Naive thymus-derived CD4-positive, alpha-beta T cell (primary cell): ENCODE measurements at places on chromosomes 6 and 20. TPM values are rescaled to one million over a fixed set of nuclear protein-coding genes. Genes with fewer than 3 reads are reported as not detected.

Gene PHACTR2
- 15.0 TPM for total RNA-seq

Gene HLA-DMA
- total RNA-seq, result 120 TPM

Gene ZNF831
- total RNA-seq, result 35.5 TPM

Gene LRFN2
- total RNA-seq, result 0.96 TPM

Gene RPRD1B
- total RNA-seq, result 45.8 TPM

Gene NRM
- total RNA-seq, result 2.3 TPM

Gene BFSP1
- 3.4 and 3.5 TPM in 2 replicates for total RNA-seq

Gene PRDM13
- total RNA-seq, result not detected

DNA sequence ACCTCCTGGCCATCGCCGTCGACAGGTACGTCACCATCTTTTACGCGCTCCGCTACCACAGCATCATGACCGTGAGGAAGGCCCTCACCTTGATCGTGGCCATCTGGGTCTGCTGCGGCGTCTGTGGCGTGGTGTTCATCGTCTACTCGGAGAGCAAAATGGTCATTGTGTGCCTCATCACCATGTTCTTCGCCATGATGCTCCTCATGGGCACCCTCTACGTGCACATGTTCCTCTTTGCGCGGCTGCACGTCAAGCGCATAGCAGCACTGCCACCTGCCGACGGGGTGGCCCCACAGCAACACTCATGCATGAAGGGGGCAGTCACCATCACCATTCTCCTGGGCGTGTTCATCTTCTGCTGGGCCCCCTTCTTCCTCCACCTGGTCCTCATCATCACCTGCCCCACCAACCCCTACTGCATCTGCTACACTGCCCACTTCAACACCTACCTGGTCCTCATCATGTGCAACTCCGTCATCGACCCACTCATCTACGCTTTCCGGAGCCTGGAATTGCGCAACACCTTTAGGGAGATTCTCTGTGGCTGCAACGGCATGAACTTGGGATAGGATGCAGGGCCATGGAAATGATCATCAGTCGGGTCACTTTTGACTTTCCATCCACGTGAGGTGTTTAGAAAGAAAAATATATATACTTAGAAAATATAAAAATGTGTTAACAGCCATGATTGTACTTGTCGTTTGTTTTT lies 868 bp downstream of the MC3R start:
- H3K27me3 ChIP-seq, result no peaks in the 10 kb centered on the region
- no peak overlapping the region for H3K4me3 ChIP-seq
- no peak for DNase-seq
- H3K36me3 ChIP-seq, result no peaks in the 10 kb centered on the region

DNA sequence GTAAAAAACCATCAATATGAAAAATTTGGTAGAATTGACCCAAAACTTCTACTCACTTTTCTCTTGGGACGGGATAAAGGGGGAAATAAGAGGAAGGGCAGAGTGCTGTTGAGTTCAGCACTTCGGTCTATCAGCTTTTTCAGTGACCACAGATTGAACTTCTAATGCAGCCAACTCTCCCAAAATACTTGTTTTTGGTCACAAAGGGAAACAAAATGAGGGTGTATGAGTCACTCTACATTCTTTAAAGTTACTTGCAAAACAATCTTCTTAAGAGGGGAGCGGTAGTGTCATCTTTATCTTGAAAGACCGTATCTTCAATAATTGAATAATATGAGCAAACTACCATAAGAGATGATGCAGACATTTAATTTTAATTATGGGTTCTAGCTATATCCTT lies 661.3 kb downstream of the CD109 start:
- H3K4me1 ChIP-seq, result no peaks in the 10 kb centered on the region
- DNase-seq, result no peak
- H3K4me3 ChIP-seq, result no peak overlapping the region
- H3K27me3 ChIP-seq, result no peaks in the 10 kb centered on the region

GRCh38 chr6:12543953-12544352 lies 172.6 kb upstream of the PHACTR1 start:
- DNase-seq, result no peak
- H3K27ac ChIP-seq, result no peak overlapping the region
- no peaks in the 10 kb centered on the region for H3K4me1 ChIP-seq

GRCh38 chr6:73233048-73233447 lies 7.8 kb upstream of the KHDC1L start:
- H3K27me3 ChIP-seq, result no peaks in the 10 kb centered on the region
- no peak for DNase-seq
- H3K27ac ChIP-seq, result no peak overlapping the region
- no peaks in the 10 kb centered on the region for H3K36me3 ChIP-seq

- H3K4me1 ChIP-seq, result no peaks in the 10 kb centered on the region
- no peaks in the 10 kb centered on the region for H3K36me3 ChIP-seq
- no peak overlapping the region for H3K4me3 ChIP-seq
These were observed 200.7 kb upstream of the ECI2 start for GRCh38 chr6:4336084-4336483.

DNA sequence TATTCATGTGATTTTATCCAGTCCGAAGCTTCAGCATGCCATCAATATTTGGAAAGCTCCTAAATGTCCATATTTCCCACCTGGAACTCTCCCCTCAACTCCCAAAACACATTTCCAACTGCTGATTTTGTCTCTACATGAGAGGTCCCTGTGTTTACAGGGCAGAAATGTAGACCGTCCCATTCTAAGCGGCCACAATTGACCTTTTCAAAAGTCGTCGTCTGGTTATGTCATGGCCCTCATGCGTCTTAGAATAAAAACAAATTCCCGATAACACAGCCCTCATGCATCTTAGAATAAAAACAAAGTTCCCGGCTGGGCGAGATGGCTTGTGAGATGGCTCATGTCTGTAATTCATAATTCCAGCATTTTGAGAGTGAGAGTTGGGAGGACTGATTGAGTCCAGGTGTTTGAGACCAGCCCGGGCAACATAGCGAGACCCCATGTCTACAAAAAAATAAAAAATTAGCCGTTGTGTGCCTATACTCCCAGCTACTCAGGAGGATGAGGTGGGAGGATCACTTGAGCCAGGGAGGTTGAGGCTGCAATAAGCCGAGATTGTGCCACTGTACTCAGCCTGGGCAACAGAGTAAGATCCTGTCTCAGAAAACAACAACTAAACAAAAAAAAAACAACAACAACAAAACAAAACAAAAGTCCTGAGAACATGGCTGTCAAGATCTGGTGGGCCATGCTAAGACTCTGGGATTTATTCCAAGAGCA lies 6.4 kb upstream of the ZNF217 start:
- no peaks in the 10 kb centered on the region for H3K27me3 ChIP-seq
- H3K4me3 ChIP-seq, result no peak overlapping the region
- H3K36me3 ChIP-seq, result no peaks in the 10 kb centered on the region
- peaks cover 10% of the 10 kb centered on the region for H3K4me1 ChIP-seq

GRCh38 chr20:62291251-62292066 lies 11.3 kb upstream of the ADRM1 start:
- H3K27ac ChIP-seq, result no peak overlapping the region
- no peaks in the 10 kb centered on the region for H3K27me3 ChIP-seq
- no peak overlapping the region for H3K4me3 ChIP-seq
- peaks cover 8% of the 10 kb centered on the region for H3K4me1 ChIP-seq
- DNase-seq, result no peak

DNA sequence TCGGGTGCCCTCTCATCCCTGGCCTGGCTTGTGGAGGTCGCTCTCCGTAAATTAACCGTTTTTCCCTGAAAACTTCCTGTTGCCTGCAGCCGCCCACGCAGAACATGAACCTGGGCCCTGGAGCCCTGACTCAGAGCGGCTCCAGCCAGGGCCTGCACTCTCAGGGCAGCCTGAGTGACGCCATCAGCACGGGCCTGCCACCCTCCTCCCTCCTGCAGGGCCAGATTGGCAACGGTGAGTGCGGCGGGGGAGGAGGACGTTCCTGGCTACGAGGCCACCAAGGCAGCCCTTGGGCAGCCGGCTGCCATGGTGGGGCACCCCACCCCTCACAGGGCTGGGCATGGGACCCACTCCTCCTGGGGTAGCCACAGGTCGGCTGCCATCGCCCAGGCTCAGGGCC lies 17.8 kb downstream of the SS18L1 start:
- DNase-seq, result no peak
- no peaks in the 10 kb centered on the region for H3K27me3 ChIP-seq
- H3K4me3 ChIP-seq, result no peak overlapping the region
- peaks cover 3% of the 10 kb centered on the region for H3K4me1 ChIP-seq
- H3K27ac ChIP-seq, result no peak overlapping the region
- H3K36me3 ChIP-seq, result no peaks in the 10 kb centered on the region

DNA sequence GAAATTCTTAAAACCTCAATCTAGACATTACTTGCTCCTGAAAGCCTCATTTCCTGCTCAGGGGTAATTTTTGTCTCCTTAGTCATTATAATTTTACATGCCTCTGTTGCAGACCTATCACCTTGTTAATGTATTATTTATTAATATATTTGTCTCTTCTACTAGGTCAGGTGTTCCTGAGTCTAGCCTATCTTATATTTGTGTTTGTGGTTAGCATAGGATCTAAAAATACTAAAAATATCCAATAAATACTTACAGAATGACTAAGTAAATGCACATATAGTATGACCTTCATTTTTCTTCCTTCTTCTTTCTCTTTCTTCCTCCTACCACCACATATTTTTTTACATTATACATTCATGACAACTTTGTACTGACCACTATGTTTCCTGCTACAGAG lies 268.9 kb upstream of the HS3ST5 start:
- H3K36me3 ChIP-seq, result no peaks in the 10 kb centered on the region
- H3K4me3 ChIP-seq, result no peak overlapping the region
- DNase-seq, result no peak

GRCh38 chr20:46826343-46826984 lies 68.2 kb upstream of the EYA2 start:
- no peaks in the 10 kb centered on the region for H3K36me3 ChIP-seq
- H3K27ac ChIP-seq, result no peak overlapping the region
- no peaks in the 10 kb centered on the region for H3K27me3 ChIP-seq
- DNase-seq, result no peak
- no peaks in the 10 kb centered on the region for H3K4me1 ChIP-seq
- H3K4me3 ChIP-seq, result no peak overlapping the region

GRCh38 chr20:33803921-33804337 lies 7.2 kb upstream of the CHMP4B start:
- no peaks in the 10 kb centered on the region for H3K27me3 ChIP-seq
- no peak for DNase-seq
- H3K4me3 ChIP-seq, result no peak overlapping the region
- no peaks in the 10 kb centered on the region for H3K36me3 ChIP-seq

GRCh38 chr6:165119231-165120020 lies 190.0 kb downstream of the C6orf118 start:
- no peak overlapping the region for H3K4me3 ChIP-seq
- no peaks in the 10 kb centered on the region for H3K36me3 ChIP-seq
- no peak for DNase-seq
- H3K27me3 ChIP-seq, result no peaks in the 10 kb centered on the region
- no peaks in the 10 kb centered on the region for H3K4me1 ChIP-seq

DNA sequence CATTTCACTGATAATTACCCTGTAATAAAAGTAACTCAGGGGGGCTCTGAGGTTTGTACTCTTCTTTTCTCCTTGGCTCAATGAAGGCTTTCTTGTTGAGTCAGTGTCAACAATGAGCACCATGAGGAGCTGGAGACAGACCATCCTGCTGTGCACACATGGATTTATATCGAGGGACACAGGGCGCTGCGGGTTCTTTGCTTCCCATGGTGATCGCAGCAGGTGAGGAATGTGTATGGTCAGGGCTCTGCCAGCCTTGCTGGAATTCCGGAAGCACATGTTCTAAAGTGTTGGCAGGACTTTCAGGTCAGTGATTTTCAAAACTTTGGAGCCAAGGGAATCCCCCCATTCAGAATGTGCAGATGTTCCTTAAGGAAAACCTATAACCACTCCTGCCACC lies 27.1 kb downstream of the SMOC2 start:
- DNase-seq, result no peak
- H3K4me1 ChIP-seq, result no peaks in the 10 kb centered on the region

GRCh38 chr6:10659699-10660348 lies 34.6 kb downstream of the C6orf52 start:
- H3K4me1 ChIP-seq, result peaks cover 8% of the 10 kb centered on the region
- no peaks in the 10 kb centered on the region for H3K27me3 ChIP-seq
- no peak overlapping the region for H3K27ac ChIP-seq
- DNase-seq, result no peak
- no peak overlapping the region for H3K4me3 ChIP-seq

DNA sequence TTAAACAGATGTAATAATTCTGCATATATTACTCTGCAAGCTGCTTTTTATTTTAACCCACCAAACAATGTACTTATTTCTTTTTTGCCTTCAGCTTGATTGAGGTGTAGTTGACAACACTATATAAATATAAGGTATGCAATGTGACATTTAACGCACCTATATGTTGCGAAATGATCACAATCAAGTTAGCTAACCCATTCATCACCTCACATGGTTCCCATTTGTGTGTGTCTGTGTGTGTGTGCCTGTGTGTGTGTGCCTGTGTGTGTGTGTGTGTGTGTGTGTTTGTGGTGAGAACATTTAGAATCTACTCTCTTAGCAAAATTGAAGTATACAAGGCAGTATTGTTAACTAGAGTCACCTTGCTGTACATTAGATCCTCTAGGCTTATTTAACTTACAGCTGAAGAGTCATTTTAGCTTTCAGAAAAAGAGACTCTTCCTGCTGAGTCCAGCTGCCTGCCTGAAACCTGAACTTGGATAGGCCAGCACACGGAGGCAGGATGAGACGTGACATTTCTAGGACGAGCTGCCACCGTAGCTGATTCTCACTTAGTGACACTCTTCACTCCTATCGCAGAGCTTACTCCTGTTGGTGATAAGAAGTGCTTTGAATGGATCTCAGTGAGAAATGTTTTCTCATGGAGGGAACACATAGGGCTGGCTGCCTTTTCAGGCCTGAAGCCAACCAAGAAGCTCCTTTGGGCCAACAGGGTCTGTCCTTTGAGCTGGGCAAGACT lies 126.5 kb upstream of the RIPOR2 start:
- H3K4me3 ChIP-seq, result no peak overlapping the region
- H3K36me3 ChIP-seq, result no peaks in the 10 kb centered on the region
- DNase-seq, result no peak
- no peaks in the 10 kb centered on the region for H3K27me3 ChIP-seq
- peaks cover 2% of the 10 kb centered on the region for H3K4me1 ChIP-seq

GRCh38 chr6:65633501-65633900 lies 73.5 kb downstream of the EYS start:
- no peaks in the 10 kb centered on the region for H3K27me3 ChIP-seq
- no peaks in the 10 kb centered on the region for H3K36me3 ChIP-seq
- DNase-seq, result no peak
- H3K27ac ChIP-seq, result no peak overlapping the region
- no peak overlapping the region for H3K4me3 ChIP-seq
- no peaks in the 10 kb centered on the region for H3K4me1 ChIP-seq

GRCh38 chr20:5397393-5397792 lies 80.6 kb upstream of the PROKR2 start:
- no peak for DNase-seq
- H3K27ac ChIP-seq, result no peak overlapping the region
- H3K36me3 ChIP-seq, result no peaks in the 10 kb centered on the region
- H3K4me3 ChIP-seq, result no peak overlapping the region
- no peaks in the 10 kb centered on the region for H3K27me3 ChIP-seq
